ENCODE measurements at places on chromosomes 7 and 10. TPM values are rescaled to one million over a fixed set of nuclear protein-coding genes. Genes with fewer than 3 reads are reported as not detected.
A peak's percentile ranks its signal among the peaks of the same experiment; 100 is the strongest.

- peaks cover 27% of the 10 kb centered on the region for H3K4me1 ChIP-seq
- peak overlapping the region; percentile 54 for H3K4me3 ChIP-seq
- no peaks in the 10 kb centered on the region for H3K36me3 ChIP-seq
Measured at GRCh38 chr7:77425101-77426051, 9.2 kb upstream of the GSAP start.

- no peak overlapping the region for H3K4me3 ChIP-seq
- H3K27me3 ChIP-seq, result no peaks in the 10 kb centered on the region
- H3K27ac ChIP-seq, result no peak overlapping the region
- H3K4me1 ChIP-seq, result no peaks in the 10 kb centered on the region
- H3K36me3 ChIP-seq, result no peaks in the 10 kb centered on the region
Measured at GRCh38 chr10:113060201-113061053, 110.4 kb downstream of the TCF7L2 start.

DNA sequence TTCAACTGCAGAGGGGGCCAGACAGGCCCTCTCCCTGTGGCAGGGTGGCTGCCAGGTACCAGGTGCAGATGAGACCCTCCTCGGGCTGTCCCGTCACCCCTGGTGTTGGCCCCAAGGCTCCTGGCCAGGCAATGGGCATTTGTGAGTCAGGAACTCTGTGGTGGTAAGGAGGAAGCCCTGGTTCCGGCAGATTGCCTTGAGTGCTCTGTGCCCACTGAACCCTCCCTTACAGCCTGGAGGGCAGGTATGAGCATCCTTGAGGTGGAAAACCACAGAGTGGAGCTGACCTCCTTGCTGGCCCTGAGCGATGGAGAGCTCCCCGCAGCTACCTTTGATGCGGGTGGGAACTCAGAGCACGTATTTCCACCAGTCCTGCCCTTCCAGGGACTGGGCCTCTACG, 2.0 kb downstream of the PAOX start:
- DNase-seq, result no peak
- no peak overlapping the region for H3K4me3 ChIP-seq
- H3K4me1 ChIP-seq, result peaks cover 9% of the 10 kb centered on the region
- H3K27ac ChIP-seq, result no peak overlapping the region
- H3K27me3 ChIP-seq, result no peaks in the 10 kb centered on the region
- H3K36me3 ChIP-seq, result no peaks in the 10 kb centered on the region

DNA sequence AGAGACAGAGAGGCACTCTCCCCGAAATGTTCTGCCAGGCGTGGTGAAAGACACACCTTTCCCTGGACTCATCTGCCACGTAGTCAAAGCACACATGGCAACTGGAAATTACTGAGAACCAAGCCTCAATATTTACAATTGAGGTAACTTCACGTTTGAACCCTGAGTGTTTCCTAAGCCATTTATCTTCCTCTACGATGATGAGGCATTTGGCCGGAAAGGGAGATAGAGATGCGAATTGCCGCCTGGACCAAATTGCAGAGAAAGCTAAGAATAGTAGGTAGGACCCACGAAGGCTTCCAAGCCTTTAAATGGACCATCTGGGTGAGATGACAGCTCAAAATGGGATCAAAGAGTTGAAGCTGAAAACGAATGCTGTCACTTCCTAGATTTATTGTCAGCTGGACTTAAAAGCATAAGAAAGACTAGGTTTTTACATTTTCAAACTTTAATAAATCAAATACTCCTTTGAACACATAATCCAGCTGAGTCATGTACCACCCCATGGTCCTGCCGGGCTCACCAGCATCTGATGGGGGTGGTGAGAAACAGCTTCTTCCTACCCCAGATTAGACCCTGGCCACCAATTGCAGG, 135.6 kb upstream of the LYZL2 start:
- H3K36me3 ChIP-seq, result no peaks in the 10 kb centered on the region
- H3K27ac ChIP-seq, result no peak overlapping the region
- no peak for DNase-seq
- no peak overlapping the region for H3K4me3 ChIP-seq
- H3K27me3 ChIP-seq, result no peaks in the 10 kb centered on the region
- H3K4me1 ChIP-seq, result 0 out of 2 replicates have a peak, but pooled peaks cover 5% of the 10 kb centered on the region

GRCh38 chr10:80265740-80266512, 23.5 kb downstream of the MAT1A start:
- no peak overlapping the region for H3K27ac ChIP-seq
- no peaks in the 10 kb centered on the region for H3K4me1 ChIP-seq
- no peak overlapping the region for H3K4me3 ChIP-seq
- H3K27me3 ChIP-seq, result no peaks in the 10 kb centered on the region
- DNase-seq, result no peak

Gene EGFR
- not detected for polyA plus RNA-seq

DNA sequence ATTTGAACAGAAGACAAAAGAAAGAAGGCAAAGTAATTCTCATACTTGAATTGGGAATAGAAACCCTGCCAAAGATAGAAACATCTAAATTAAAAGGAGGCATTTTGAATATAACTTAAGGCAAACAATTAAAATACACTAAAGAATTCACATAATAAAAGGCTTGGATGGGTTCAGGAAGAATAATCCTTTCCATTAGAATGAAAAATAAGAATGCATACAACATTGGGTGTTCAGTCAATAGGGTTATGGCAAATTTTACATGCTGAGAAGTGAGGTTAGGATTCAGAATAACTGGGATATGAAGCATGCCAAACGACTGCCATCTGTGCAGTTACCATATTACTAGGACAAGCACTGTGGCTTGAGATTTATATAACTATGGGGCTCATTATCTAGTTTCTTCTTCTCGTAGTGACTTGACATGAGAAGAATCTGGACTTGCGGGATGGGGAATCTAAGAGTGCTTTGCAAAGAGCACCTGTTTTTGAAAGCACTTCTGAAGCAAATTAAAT, 326.5 kb downstream of the THSD7A start:
- no peak for DNase-seq
- H3K36me3 ChIP-seq, result no peaks in the 10 kb centered on the region
- H3K27me3 ChIP-seq, result no peaks in the 10 kb centered on the region

DNA sequence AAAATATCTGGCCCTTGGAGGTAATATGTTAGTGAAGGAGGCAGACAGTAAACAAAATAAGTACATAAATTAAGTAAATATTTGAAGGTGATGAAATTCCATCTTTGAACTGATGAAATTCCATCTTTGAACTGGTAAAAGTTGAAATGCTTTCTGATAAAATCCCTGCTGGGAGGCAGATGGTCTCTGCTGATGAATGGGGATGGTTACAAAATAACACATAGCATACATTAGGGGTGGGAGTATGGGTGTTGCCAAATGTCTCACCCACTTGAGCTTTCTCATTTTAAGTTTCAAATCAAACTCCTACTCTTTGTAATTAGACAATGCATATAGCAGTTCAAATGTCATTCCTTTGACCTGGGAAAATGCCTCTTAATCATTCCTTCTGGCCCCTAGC, 77.5 kb upstream of the SORCS3 start:
- DNase-seq, result no peak
- no peaks in the 10 kb centered on the region for H3K27me3 ChIP-seq
- H3K4me3 ChIP-seq, result no peak overlapping the region
- no peaks in the 10 kb centered on the region for H3K36me3 ChIP-seq
- no peaks in the 10 kb centered on the region for H3K4me1 ChIP-seq
- H3K27ac ChIP-seq, result no peak overlapping the region

Gene TM9SF3
- polyA plus RNA-seq, result 73.1 TPM

GRCh38 chr7:142094861-142095260, 16.7 kb upstream of the MGAM2 start:
- no peaks in the 10 kb centered on the region for H3K4me1 ChIP-seq
- H3K27me3 ChIP-seq, result no peaks in the 10 kb centered on the region
- DNase-seq, result no peak
- H3K27ac ChIP-seq, result no peak overlapping the region
- H3K36me3 ChIP-seq, result no peaks in the 10 kb centered on the region

- no peak overlapping the region for H3K27ac ChIP-seq
Measured at GRCh38 chr7:29017713-29018112, 59.6 kb upstream of the TRIL start.

DNA sequence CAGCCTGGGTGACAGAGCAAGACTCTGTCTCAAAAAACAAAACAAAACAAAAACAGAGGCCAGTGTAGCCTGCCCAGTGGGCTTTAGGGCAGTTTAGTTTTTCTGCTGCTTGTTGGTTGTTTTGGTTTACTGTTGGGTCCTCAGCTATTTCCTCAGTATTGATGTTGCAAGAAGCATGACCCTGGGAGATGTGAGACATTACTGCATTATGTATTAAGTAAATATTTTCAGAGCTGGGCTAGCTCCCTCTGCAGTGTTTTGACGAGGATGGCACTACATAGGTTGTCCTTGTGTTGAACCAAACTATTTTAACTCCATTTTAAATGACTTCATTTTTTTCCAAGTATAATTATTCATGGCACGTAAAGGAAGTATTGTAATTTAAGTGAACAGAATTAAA, 4.8 kb downstream of the AKAP9 start:
- no peaks in the 10 kb centered on the region for H3K36me3 ChIP-seq
- no peak overlapping the region for H3K27ac ChIP-seq
- no peak overlapping the region for H3K4me3 ChIP-seq
- H3K27me3 ChIP-seq, result no peaks in the 10 kb centered on the region

Gene PODXL
- polyA plus RNA-seq, result 0.79 TPM

GRCh38 chr7:125430013-125430412, 500.4 kb upstream of the POT1 start:
- no peak for DNase-seq
- H3K4me3 ChIP-seq, result no peak overlapping the region
- no peak overlapping the region for H3K27ac ChIP-seq
- H3K36me3 ChIP-seq, result no peaks in the 10 kb centered on the region
- no peaks in the 10 kb centered on the region for H3K27me3 ChIP-seq
- no peaks in the 10 kb centered on the region for H3K4me1 ChIP-seq

DNA sequence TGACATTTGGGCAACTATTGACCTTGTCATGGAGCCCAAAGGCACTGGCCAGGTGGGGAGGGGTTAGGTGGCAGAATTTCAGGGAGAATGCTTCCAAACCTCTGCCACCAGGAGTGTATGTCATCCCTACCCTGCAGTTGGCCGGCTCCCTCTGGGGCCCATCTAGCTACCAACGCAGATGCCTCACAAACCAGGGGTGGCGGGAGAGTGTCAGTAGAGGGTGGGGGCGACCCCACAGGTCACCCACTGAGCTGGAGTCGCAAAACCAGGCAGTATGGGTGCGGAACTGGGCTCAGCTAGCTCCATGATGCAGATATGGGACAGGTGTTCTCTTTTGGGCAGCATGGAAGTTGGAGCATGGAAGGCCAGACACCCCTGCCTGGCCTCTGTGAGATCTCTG, 51.4 kb downstream of the FAM241B start:
- H3K27ac ChIP-seq, result no peak overlapping the region
- no peaks in the 10 kb centered on the region for H3K4me1 ChIP-seq
- H3K27me3 ChIP-seq, result peaks cover 2% of the 10 kb centered on the region
- DNase-seq, result no peak

Gene TEX47
- not detected for polyA plus RNA-seq

DNA sequence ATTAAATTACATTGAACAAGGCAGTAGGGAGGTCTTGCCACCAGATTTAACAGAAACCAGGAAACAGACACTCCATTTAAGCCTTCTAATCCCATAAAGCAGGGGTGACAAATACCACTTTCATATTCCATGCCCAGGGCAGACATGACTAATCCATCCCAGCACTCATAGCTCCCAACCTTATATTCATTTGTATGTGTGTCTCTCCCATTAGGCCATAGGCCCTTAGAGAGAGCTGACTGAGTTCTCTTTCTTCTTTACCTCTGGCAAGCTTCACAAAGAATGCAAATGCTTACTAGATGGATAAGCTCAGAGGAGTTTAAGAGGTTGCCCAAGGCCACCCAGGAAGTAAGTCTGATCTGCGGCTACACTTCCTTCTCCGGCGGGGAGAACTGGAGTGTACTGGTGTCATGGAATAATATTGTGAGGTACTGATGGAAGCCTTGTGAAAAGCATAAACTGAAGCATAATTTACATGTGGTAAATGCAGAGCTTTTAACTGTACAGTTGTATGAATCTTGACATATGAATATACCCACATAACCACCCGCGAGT, 239.7 kb upstream of the HABP2 start:
- no peak overlapping the region for H3K4me3 ChIP-seq
- H3K36me3 ChIP-seq, result no peaks in the 10 kb centered on the region
- no peaks in the 10 kb centered on the region for H3K4me1 ChIP-seq
- no peak for DNase-seq
- H3K27me3 ChIP-seq, result no peaks in the 10 kb centered on the region
- H3K27ac ChIP-seq, result no peak overlapping the region

- DNase-seq, result no peak
- no peaks in the 10 kb centered on the region for H3K27me3 ChIP-seq
- no peaks in the 10 kb centered on the region for H3K4me1 ChIP-seq
Measured at GRCh38 chr7:112855227-112855626, 65.0 kb upstream of the TMEM168 start.

DNA sequence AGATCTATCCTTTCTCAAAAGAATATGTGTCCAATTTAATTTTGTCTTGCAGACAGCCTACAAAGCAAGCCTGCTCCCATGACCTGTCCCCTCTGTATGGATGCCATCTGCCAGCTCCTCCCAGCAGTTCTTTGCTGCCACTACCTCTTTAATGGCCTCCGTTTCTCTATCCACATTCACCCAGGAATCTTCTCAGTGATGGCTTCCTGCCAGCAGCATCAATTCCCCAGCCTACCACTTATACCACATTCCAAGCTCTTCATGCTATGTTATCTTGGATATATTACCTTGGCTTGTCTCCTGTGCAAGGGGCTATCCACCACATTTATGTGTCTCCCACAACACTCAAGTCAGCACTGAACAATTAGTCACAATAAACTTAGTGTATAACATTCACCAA, 133.2 kb downstream of the VPS50 start:
- no peaks in the 10 kb centered on the region for H3K36me3 ChIP-seq
- H3K27me3 ChIP-seq, result no peaks in the 10 kb centered on the region

GRCh38 chr10:84613336-84614021, 285.1 kb downstream of the CCSER2 start:
- H3K27me3 ChIP-seq, result no peaks in the 10 kb centered on the region
- no peaks in the 10 kb centered on the region for H3K36me3 ChIP-seq
- no peak overlapping the region for H3K4me3 ChIP-seq
- DNase-seq, result no peak

GRCh38 chr7:122123746-122124145, 20.3 kb downstream of the AASS start:
- no peak overlapping the region for H3K4me3 ChIP-seq
- DNase-seq, result no peak
- H3K4me1 ChIP-seq, result no peaks in the 10 kb centered on the region
- H3K27me3 ChIP-seq, result no peaks in the 10 kb centered on the region

All from GM12878 (cell line).